Kidney (tissue), 22 donors: ENCODE measurements at places on chromosomes 1 and 21. TPM values are rescaled to one million over a fixed set of nuclear protein-coding genes. Genes with fewer than 3 reads are reported as not detected.

Gene TMOD4
- 0.66 TPM for total RNA-seq

Gene CFH
- total RNA-seq = 99.3 TPM

Gene RNU1-1
- total RNA-seq = 8,605 TPM

Gene NCAM2
- 0.82 TPM for total RNA-seq

Gene VWA5B1
- total RNA-seq = 1.4 TPM

Gene CCDC17
- total RNA-seq = 3.0 TPM

Gene RAB42
- total RNA-seq = 3.3 TPM

Gene KRTAP20-4
- not detected for total RNA-seq

Gene UBXN11
- 55.0 TPM for total RNA-seq

Gene KRTAP21-2
- not detected for total RNA-seq

- no peak for DNase-seq
These were observed 186.3 kb upstream of the USP25 start for GRCh38 chr21:15543473-15543872.

DNA sequence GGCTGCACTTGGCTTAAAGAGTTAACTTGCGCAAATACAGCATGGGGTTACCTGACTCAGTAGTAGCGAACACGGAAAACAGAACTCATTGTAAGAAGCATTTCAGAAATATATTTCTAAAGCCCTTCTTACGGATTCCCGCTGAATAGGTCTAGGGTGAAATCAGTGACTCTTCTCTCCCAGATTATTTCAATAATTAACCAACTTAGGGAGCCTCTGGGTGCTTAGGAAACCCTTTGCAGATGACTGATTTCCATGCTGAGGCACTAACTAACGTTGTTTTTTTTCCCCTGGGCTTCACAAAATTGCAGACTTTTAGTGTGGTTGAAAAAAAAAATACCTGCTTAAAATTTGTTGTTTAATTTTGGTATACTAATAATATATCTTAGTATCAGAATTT is 40.3 kb downstream of the BTG3 start:
- DNase-seq = no peak

DNA sequence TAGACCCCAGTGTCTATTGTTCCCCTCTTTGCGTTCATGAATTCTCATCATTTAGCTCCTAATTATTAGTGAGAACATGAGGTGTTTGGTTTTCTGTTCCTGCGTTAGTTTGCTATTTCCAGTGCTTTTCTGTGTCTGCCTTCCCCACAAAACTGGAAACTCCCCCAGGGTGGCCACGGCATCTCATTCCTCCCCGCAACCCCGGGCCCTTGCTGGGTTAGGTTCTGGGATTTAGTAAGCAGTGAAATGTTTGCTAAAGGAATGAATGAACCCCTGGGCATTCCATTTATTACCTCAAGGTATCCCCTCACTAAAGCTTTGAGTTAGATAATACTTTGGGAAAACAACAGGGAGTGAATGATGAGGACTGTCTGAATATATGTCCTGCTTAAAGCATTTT is 142.9 kb downstream of the GLUL start:
- no peak for DNase-seq

GRCh38 chr1:30023339-30024022 is 699.9 kb downstream of the MATN1 start:
- DNase-seq = no peak

GRCh38 chr21:36927719-36928117 is 38.8 kb downstream of the HLCS start:
- peak; percentile 89 for DNase-seq

- no peak for DNase-seq
These were observed 53.6 kb upstream of the DIRAS3 start for GRCh38 chr1:68103884-68104554.

DNA sequence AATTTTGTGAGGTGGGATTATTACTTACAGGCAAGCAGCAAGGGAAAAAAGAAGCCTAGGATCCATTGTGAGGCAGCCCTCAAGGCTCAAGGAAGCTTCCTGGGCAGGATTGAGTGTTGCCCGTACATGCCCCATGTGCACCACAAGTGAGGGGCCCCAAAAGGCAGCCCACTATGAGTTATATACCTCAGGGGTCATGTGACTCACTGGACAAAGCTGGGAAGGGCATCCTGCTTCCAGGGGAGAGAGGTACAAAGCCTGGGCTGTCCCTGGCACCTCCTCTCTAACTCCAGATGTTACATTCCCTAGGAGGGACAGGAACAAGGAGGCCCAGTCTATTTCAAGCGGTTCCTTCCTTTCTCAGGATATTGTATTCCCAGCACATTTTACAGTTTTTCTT is 34.0 kb upstream of the CD1D start:
- no peak for DNase-seq

GRCh38 chr1:167455786-167456446 is 62.4 kb downstream of the CD247 start:
- DNase-seq = peak; percentile 64

GRCh38 chr1:214584805-214585766 is 17.9 kb upstream of the CENPF start:
- DNase-seq = peak; percentile 81

DNA sequence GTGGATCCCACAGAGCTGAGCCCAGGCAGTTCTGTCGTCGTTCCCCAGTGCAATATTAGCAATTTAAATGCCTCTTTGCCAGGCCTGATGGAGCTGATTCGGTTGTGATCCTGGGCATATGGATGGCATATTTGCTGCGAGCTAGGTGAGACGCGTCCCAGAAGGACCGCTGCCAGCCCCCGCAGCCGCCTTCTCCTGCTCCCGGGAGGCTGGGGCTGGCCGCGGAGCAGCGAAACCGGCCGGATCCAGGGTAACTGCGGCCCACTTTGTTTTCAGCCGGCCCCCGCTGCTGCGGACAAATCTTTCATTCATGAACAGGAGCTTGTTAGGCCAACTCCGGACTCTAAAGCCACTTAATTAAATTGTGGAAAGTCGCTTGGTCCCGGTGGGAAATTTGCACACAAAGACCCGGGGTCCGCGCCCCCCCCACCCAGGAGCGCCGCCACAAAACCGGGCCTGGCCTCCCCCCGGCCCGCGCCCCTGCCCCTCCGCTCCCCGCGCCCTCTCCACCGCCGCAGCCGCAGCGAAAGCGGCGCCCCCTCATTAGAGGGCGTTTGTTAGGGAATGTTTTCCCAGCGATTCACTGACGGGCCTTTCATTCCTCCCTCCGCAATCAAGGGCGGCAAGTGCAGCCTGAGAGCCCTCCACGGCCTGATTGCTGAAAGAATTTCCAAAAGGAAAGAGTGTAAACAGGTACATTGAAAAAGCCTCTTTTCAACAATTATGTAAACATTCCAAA is 383.3 kb downstream of the RRAGC start:
- DNase-seq = peak; percentile 55

- DNase-seq = no peak
These were observed 2.2 kb upstream of the ZBTB21 start for GRCh38 chr21:42012344-42012743.

- DNase-seq = no peak
These were observed 725.3 kb upstream of the NCAM2 start for GRCh38 chr21:20272791-20273362.

DNA sequence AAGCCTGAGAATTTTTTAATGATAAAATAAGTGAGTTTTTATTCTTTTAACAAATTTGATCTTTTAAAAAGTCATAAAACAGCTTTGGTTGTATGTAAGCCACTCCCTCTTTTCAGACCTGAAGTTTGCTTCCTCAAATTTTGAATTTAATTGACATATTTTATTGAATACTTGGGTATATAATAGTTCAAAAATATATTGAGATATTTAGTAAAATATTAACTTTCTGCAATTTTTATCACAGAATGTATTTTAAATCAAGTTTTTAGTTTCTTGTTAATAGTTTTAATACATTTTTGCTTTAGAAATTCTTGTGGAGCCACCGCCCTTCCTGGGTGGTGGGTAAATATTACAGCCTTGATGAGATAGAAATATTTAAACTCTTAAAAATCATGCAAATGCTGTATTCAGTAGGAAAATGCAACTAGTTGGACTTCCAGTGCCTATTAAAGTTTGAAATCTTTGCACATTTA is 867 bp downstream of the PTPRC start:
- no peak for DNase-seq

DNA sequence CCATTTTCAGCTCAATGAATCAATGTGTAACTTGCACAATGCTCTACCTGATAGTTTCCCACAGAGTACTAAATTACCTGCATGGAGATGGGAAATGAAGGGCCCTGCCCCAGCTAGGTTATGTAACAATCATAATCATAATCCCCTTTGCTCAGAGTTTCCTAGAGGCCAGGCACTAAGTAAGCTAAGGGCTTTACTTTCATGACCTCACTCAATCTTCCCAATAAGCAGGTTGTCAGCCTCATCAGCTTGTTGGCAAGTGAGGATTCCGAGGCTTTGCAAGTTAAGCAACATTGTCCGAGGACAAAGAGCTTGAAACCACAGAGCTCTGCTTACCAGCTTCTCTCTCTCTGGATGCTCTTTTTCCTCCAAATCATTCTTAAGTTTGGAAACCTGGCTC is 64.1 kb upstream of the NTPCR start:
- no peak for DNase-seq

DNA sequence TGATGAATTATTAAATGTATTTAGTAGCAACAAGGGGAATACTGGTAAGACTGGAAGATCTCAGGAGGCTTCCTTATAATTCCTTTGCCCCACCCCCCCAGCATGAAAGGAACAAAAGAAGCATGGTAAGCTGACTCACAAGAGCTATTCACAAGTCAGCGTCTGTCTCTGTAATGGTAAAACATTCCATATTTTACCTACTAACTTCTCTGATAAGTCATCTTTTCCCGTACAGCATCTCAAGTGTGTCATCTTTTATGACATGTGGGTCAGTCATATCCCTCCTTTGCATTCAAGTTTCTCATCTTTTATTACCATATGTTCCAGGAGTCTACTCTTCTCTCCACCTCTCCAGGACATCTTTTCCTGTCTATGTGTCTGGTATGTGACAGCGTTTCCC is 241.3 kb downstream of the PLA2G4A start:
- no peak for DNase-seq

DNA sequence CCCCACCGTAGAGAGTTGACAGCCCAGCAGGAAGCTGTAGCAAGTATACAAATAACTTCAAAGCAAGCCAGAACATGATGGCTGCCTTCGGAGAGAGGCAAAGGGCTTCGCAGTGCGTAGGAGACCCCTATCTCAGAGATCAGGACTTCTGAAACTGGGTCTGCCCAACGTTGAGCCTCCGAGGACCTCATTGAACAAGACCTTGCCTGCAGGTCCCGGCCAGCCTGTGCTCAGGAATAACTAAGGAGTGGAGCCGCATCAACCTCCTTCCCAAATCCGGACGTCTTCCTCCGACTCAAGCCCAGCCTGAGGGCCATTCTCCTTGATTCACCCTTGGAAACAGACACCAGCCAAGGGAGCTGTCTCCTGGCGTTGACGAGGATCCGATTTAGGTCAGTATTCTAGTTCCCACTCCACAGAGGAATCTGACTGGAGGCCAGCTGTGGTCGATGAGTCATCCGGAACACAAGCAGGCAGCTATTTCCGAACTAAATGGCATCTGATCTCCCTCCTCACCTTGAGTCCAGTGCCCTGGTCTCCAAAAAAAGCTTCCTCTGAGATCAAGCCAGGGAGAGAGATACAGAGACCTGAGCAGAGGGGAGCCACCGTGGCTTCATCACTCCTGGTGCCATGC is 166.5 kb upstream of the COA6 start:
- no peak for DNase-seq

DNA sequence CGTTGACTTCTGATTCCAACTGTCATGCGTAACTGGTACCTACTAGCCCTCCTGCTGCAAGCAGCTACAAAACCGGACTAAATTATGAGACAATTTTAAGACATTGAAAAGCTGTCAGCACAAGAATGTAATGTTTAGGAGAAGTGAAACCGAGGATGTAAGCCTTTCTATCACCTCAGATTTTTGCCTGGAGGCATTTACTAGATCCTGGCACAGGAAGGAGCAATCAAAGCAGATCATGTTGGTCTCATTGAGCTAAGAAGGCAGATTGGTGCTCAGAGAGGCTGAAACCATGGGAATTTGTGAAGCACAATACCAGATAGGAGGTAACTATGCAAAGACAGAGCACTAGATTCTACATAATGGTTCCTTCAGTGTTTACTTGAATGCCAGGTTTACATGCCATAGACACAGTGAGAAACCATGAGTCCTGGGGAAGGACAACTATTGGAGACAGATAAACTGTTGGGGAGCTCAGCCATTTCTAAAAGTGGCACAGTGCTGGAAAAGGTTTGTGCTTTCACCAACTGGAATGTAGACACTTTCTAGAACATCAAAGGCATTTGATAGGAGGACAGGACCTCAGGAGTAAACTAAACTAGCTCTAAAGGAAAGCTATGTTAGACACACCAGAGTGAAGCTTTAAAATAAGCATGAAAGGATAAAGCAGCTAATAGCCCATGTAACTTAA is 179.4 kb downstream of the LYPLAL1 start:
- no peak for DNase-seq

DNA sequence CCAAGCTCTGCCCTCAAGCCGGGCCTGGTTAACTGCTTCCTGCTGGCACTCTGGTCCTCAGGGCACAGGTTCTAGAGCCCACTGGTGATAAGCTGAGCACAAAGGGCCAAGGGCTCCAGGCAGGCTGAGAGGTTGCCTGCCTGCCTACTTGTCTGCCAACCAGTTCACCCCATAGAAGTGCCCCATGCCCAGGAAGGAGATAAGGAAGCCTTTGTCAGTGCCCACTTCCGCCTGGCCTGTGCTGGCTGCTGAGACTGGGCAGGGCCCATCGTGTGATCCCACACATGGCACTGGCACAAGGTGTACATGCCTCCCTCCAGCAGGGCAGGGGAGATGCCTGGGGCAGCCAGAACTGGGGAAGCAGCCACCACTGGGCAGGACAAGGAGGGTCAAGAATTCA is 24.1 kb downstream of the SLC9A1 start:
- DNase-seq = no peak

DNA sequence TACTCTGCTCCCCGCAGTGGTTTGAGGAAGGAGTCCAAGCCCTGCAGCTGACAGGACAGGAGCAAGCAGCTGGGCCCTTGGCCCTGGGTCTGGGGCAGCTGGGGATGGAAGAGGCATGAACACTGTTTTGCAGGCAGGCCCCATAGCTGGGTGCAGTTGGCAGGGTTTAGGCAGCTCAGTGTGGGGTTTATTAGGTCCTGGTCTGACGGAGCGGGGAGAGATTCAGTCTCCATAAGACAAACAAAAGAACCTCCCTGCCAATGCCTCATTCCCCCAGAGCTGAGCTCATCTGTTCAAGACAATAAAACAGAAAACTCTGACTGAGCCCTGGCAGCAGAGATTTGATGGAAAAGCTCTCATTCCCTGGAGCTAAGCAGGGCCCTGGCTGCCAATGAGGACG is 37.3 kb downstream of the OLFML2B start:
- DNase-seq = no peak

DNA sequence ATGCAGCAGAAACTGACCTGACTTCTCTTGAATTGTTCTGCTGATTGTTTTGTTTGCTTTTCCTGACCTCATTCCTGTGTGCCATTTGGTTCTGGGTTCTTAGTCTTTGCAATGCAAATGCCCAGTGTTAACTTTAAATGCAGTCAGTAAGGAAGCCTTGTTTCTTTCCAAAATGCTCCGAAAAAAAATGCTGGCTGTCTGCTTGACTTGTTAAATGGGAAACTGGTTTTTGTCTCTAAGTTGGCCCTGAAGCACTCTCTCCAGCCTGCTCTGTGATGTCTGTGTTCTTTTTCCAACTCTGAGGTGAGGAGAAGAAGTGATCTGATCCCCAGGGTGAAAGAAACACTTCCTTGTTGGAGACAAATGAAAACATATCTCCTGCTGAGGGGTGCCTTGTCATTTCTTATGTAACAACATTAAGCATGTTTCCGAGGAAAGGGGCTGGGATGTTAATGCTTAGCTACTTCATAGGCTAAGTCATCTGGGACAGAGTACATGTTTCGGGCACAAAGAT is 256.3 kb upstream of the ADGRL4 start:
- DNase-seq = peak; percentile 2
